ENCODE measurements at places on chromosomes 6 and 20.

GRCh38 chr6:34585108-34585507 is 29.0 kb upstream of the SPDEF start:
- DNase-seq = no peak

GRCh38 chr20:25464501-25465242 is 57.2 kb downstream of the GINS1 start:
- no peak for DNase-seq

GRCh38 chr6:147033267-147033666 is 170.9 kb upstream of the STXBP5 start:
- DNase-seq = no peak

DNA sequence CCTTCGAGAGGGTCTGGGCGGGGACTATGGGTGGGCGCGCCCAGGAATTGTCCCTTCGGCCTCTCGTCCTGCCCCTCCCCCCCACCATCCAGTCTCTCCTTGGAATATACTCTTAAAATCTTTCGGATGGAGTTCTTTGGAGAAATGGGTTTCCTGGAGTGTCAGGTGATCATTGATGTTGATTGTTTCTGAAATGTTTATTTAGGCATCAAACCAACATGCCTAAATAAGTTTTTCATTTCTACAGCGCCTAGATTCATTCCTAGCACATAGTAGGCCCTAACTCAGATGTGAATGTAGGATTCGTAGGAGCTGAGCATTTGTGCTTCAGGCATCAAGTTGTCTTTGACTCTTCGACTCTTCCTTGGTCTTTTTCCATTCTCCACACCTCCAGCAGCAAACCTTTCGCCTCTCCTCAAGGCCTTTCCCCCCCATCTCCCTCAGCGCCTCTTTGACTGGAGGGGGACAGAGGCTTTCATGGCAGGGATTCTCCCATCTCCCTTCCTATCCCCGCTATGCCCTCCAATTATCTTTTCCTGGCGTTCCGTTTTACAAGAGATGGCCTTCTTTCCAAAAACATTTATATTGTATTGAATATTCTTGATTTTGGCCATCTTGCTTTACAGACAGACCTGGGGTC is 610 bp downstream of the CASP8AP2 start:
- DNase-seq = no peak

DNA sequence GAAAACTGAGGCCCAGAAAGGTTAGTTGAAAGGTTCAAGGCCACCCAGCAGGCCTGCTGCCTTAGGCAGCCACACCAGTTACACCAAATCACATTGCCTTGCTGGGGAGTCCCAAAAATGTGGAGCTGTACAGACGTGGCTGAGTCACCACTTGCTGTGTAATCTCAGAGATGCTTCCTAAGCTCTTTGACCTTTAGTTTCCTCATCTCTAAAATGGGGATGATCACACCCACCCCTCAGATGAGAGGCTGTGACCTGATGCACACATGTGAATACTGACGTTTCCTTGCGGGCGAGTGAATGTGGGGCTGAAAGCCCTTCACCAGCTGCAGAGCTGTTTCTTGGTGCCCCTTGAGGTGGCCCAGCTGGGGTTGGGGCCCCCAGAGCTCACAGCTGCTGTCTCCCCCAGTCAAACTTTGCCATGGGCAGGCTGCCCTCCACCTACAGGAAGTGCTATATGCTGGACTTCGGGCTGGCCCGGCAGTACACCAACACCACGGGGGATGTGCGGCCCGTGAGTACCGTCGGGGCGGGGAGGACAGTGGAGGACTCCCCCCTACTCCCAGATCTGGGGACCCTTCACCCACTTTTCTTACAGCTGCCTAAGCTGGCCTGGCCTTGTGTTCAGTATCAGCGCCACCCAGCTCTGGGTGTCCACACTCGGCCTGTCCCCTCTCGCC is 11.0 kb downstream of the TTBK1 start:
- DNase-seq = no peak

DNA sequence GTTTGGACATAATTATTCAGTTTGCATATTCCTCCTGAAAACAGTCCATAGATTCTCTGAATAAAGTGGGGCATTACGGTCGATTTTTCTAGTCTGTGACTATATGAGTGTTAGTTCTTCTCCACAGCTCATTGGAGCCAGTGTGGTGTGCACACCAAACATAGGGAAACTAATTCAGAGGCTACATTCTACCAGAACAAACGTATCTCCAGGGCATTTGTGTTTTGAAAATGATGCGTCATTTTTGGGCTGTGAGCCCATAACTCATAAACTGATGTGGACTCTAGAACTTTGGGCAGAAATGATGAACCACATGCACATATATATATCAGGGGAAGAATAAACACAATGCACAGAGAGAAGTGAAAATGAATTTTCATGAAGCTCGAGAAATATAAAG is 41.8 kb downstream of the C6orf58 start:
- no peak for DNase-seq

- DNase-seq = no peak
These were observed 37.7 kb downstream of the DSE start for GRCh38 chr6:116408491-116408890.

DNA sequence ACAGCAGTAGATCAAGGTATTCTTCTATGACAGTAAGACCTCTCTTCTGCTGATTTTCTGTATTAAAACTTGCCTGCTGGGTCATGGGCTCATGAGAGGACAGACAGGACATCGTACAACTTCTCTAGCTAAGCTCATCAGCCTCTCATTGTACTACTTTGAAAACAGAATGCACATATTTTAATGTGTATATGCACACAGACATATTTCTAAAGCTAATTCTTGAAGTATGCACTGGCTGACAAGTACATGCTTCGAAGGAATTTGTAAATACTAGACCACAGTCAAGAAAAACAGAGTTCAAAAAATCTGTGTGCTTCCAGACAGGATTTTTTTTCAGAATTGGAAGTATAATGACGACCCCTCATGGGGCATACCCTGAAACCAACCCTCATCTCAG is 81.7 kb upstream of the CD83 start:
- DNase-seq = no peak

DNA sequence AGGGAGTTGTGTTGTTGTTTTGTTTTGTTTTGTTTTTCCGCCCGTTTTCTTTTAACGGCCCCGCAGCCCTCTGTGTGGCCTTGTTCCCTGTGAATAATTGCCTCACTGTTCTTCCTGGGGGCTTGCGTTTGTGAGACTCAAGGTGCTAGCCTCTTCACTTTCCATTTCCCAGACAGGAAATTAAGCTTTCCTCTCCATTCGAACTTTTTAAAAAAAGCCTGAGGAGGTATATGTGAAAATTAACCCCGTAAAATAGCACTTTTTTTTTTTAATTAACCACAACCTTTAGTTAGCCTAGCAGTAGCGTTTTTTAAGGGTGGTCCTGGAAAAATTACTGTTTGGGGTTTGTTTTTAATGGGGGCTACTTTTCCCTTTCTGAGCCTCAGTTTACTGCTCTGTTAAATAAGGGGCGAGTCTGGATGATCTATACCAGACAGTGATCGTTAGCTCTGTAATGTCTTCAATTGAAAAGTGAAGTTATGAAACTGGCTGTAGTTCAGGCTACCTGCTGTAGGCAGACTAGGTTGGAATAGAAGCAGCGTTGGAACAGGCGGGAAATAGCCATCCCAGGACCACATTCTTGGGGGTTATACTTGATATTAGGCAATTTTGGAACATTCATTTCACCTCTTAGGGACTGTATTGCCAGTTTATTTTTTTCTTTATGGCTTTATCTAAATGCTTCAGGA is 1.7 kb downstream of the STX16 start:
- peak; percentile 45 for DNase-seq

Measured in stimulated activated effector memory CD8-positive, alpha-beta T cell treated with anti-CD3 and anti-CD28 coated beads, Interleukin-12 subunit alpha, Interleukin-12 subunit beta, amount 100 ng/mL, for 72 hours (primary cell).